ENCODE measurements at places on chromosomes 12 and 14.

DNA sequence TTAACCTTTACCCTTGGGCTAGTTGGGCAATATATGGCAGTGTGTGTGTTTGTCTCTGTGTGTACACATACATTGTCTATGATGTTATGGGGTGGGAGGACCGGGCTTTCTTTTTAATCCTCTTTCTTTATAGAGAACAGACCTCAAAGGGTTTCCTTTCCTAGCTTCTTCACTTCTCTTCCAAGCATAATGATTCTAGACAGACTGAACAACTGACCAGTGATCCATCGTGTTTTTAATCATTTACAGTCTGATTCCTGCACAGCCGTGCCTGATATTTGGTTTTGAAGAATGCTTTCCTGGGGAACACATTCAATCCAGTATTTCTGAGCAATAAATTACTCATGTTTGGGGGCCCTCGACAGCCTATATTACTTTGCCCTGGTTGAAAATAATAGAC, 481.1 kb upstream of the DCN start:
- DNase-seq, result no peak

GRCh38 chr12:57372233-57372632, 58.6 kb downstream of the R3HDM2 start:
- DNase-seq, result no peak

DNA sequence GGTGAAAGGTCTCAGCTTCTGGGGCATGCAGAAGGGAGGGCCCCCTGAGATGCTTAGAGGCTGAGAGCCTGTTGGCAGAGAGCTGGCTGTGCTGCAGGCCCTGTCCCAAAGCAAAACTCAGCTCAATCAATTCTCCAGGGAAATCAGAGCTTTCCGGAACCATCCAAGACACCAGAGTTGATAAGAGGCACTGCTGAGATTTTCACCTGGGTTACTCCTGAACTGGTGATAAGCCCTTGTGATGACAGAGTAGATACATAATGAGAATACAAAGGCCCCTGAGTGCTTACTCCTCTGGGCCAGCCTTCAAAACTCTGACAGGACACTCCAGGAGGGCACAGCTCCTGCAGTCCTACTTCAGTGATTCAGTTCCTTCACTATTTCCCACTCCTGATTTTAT, 63.9 kb downstream of the ARL6IP4 start:
- no peak for DNase-seq

GRCh38 chr12:117662220-117662619, 300.8 kb upstream of the NOS1 start:
- DNase-seq, result no peak

DNA sequence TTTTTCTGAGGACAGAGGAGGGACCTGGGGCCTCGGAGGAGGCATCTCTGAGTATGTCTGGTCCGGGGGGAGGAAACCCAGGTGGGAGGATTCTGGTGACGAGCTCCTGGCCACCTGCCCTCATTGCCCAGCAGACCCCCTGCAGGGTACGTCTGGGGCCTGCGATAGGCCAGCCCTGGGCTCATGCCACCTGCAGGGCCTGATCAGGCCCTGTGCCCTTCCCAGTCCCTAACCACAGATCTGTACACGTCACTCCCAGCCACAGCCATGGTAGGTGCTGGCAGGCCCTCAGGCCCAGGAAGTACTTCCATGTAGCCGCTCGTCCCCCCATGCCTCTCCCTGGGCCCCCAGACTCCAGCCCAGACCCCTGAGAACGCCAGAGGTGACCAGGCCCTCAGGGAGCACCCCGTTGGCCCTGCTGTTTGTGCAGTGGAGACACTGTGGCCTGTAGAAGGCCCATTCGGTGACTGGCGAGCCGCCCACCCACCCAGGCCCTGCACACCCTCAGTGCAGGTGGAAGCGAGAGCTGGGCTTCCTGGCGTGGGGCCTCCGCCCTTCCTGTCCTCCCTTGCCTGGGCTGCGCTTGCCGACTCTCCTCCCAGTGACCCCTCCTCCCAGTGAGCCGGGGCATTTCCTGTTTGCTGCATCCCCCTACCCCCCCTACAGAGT, 5.7 kb downstream of the INF2 start:
- peak; percentile 41 for DNase-seq
